ENCODE measurements at places on chromosomes 7 and 10.

GRCh38 chr10:105241254-105241653 lies 600.2 kb downstream of the SORCS3 start:
- DNase-seq, result no peak

GRCh38 chr10:66981361-66982052 lies 55.7 kb downstream of the LRRTM3 start:
- no peak for DNase-seq

- DNase-seq, result no peak
These were observed 132.7 kb downstream of the TAX1BP1 start for GRCh38 chr7:27872356-27873275.

DNA sequence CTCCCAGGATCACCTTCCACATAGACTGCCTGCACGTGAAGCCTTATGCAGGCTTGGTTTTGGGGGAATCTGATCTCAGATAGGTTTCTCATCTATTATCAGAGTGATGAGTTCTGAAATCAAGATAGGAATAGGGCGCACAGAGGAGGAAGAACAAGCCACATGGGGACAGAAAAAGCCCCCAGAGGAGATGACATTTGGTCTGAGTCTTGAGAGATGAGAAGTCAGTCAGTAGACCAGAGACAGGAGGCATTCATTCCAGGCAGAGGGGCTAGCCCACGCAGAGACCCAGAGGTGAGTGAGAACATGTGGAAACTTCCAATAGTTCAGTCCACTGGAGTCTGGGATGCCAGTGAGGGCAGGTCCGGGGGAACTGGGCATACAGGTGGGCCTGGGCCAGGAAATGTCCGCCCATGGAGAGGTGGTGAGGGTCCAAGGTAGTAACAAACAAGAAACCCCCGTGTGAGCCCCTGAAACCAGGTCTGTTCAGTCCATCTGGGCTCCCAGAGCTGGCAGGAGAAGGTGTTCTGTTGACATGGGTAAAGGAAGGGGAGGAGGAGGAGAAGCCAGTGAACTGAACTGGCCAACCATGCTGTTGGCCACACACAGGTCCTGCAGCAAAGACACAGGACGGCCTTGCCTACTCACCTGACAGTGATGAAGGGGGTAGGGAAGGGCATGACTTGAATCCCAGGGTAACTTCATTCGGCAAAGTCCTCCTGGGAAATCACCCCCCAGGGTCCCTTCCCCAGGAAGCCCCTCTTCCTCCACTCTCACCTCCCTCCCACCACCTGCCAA lies 69.3 kb upstream of the SMNDC1 start:
- no peak for DNase-seq

DNA sequence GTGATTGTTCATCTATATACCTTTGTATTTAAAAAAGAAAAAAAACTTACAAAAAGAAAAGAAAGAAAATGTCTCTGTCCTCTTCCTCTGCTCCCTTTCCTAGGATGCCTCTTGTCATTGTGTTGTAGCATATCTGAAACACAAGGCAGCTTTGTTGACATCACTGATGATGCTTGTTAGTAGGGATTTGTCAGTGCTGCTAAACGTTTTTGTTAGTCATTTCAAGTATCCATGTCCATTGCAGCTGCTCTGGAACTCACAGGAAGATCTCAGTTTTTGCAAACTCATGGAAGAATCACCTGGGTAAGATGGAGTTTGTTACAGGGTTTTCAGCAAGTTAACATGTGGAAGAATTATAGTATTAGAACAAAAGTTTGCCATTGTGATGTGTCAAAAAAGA lies 123.6 kb downstream of the CCSER2 start:
- DNase-seq, result no peak

GRCh38 chr10:103277713-103278536 lies 987 bp downstream of the INA start:
- DNase-seq, result no peak

DNA sequence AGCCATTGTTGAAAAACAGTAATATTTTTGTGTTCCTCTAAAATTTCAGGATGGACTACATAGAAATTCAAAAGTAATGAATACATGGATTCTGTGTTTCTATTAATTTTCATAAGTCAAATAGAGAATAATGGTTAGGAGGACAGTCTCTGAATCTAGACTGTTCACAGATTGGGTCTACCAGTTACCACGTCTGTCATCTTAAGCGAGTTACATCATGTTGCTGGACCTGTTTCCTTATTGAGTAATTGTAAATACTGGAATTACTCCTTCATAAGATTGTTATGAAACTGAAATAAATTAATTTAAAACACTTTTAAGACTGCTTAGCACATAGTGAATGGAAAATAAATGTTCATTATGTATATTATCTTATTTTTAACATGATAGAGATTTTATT lies 172.3 kb downstream of the KCND2 start:
- DNase-seq, result no peak

GRCh38 chr7:6274743-6275142 lies 2.3 kb upstream of the CYTH3 start:
- DNase-seq, result no peak

GRCh38 chr10:59904426-59905065 lies 1.8 kb downstream of the CCDC6 start:
- no peak for DNase-seq

- no peak for DNase-seq
These were observed 1.7 kb upstream of the PRKCQ start for GRCh38 chr10:6581778-6582228.

DNA sequence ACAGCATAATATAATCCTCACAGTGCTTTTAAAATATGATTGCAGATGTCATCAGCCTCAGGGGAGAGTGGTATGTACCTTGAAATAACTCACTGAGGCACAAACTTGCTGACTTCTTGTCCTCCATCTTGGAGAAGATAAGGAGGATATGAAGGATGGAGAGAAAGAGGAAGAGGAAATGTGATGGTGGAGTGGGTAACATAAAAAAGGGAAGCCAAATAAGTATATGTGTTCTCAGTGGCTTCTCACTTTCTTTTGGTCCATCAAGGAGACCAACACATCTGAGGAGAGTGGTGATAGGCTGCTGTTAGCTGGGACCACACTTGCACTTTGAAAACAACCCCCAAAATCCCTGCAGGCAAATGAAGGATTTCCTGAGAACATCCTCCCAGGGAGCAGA lies 21.6 kb upstream of the ZNF37A start:
- DNase-seq, result no peak

DNA sequence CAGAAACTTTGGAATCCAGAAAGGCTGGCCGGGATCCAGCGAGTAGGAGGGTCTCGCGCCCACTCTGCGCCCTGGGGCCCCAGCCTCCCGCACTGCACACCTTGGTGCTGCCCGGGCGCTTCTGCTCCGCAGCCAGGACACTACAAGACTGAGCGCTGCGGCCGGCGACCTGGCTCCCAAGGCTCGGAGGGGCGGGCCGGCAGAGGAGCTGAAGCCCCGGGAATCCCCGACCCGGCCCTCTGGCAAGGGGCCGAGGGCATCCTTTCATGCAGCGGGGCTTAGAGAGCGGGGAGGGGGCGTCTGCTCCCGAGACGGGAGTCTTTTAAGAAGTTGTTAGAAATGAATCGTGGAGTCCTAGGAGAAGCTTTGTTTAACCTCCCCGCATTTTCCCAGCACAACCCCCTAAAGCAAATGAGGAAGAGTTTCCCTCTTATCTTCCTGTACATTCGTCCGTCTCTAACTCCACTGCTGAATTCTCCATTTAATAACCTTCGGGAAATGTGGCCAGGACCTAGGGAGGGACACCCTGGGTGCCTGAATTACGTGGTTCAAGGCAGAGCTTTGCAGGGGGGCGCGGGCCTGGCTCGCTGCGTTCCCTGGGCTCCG lies 1.1 kb downstream of the VWC2 start:
- peak; percentile 46 for DNase-seq

DNA sequence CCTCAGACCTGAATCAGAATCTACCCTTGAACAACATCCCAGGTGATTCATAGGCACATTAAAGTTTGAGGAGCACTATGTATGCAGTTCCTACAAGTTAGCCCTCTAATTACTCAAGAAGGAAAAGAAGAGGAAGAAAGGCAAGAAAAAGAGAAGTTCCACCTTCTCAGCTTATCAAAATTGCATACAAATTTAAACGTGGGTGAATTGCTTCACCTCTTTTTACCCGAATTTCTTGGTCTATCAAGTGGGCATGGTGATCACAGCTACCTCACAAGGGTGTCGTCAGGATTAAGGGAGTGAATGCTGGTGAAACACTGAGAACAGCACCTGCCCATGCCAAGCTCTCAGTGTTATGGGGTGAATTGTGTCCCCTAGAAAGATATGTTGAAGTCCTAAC lies 43.8 kb upstream of the PAPSS2 start:
- no peak for DNase-seq

- DNase-seq, result no peak
These were observed 41.7 kb downstream of the C10orf90 start for GRCh38 chr10:126628746-126629145.

GRCh38 chr10:71092812-71093401 lies 119.5 kb upstream of the UNC5B start:
- DNase-seq, result no peak

DNA sequence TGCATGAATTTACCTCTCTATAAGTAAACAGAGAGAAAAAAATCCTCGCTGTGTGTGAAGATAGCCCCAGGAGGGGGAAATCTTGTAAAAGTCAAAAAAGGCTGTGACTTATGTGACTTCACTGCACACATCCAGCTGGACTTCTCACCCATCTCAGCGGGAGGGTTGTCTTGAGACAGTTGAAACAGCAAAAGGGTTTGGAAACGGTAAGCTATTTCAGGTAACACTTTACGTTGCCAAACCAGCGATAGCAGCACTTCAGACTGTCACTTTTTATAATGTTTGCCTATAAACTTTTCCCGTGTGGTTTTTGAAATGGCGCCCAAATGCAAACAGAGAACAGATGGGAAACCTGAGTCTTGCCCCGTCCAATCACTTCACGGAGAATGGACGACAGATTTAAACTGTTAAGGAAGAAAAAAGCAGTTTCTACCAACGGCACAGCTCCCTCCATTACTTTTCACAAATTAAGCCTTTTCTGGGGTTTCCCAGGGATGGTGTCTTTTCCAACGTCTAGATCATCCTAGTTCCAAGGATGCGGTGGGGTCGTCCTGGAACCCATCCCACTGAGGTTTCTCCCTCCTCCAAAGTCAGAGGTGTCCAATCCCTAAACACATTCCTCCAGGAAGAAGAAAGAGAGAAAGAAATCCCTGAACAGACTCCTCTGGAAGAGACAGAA lies 25.2 kb downstream of the FGFR2 start:
- no peak for DNase-seq

DNA sequence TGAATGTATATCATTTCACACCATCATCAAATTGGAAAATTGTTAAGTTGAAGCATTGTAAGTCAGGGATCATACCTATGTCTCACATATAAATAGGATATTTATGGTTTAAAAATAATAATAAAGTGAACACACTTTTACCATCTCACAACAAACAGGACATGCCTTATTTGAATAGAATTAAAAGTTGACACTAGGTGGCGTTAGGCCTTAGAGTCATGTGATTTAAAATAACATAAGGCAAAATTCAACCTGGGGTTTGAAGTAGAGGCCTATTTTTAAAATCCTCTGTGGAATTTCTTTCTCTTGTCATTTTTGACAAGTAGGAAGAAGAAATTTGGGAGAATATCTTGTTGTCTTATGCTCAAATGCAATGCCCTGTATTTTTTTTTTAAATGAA lies 184.7 kb upstream of the PCDH15 start:
- no peak for DNase-seq

DNA sequence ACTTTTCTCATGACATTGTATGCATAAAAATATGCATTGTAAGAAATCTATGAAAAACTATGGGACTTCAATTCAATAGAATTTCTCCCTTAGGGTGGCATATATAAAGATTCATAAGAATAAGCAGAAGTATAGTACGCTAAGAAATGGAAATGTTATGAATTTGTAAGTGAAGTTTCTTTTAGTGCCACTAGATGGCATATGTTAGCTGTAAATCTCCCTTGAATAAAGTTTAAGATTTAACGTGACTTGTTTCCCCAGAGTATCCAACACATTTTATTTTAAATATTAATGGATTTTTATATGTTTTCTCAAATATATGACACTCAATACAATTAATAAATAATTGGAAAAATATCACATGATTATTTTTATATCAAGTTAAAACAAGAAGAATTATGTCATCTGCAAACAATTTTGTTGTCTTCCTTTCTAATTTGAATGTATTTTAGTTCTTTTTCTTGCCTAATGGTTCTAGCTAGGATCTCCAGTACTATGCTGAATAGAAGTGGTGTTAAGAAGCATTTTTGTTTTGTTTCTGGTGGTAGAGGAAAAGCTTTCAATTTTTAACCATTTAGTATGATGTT lies 287.2 kb downstream of the HGF start:
- DNase-seq, result no peak

GRCh38 chr10:98167191-98167590 lies 32.7 kb downstream of the R3HCC1L start:
- no peak for DNase-seq

DNA sequence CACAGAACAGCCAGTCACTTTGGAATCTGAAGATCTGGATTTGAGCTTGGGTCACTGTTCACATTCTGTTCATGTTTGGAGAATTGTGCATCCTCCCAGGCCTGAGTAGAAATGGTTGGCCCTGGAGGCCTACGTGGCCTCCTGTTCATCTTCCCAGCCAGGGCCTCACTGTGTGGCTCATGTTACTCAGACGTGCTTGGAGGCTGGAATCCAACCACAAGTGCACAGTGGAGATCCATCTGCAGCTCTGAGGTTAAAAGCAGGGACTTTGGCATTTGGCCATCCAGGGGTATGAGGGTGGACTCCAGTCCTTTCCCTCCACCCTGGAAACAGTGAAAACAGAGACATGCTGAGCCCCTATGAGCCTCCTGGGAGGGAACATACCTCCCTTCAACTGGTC lies 709.0 kb upstream of the IGFBP3 start:
- no peak for DNase-seq

GRCh38 chr7:101947899-101948298 lies 130.5 kb downstream of the CUX1 start:
- peak; percentile 85 for DNase-seq

- DNase-seq, result no peak
These were observed 224.8 kb downstream of the DNAJB9 start for GRCh38 chr7:108794466-108794865.

DNA sequence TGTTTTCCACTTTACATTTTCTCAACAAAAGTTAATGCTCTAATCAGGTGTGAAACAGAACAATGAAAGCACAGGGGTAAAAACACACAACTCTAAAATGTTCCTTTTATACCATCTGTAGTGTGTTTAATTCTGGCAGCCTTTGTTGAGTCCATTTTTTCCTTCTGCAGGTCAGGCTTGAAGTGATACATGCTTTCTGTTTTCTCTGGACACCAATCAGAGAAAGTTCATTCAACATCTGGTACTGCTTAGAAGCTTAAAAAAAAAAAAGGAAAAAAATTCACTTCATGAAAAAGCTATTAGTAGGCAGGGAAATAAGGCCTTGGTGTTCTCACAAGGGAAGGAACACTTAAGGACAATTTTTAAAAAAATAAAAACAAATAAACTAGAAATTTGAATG lies 231.3 kb upstream of the RHOBTB1 start:
- DNase-seq, result no peak

Measured in heart right ventricle (tissue), 16 donors.